A549 treated with dexamethasone at 1 μM for 4 hours (cell line): ENCODE measurements at places on chromosomes 2 and 18. TPM values are rescaled to one million over a fixed set of nuclear protein-coding genes. Genes with fewer than 3 reads are reported as not detected.

Gene RGPD4
- 0.02 to 0.07 TPM (median 0.04 TPM) in 5 replicates for total RNA-seq

Gene SCYGR4
- total RNA-seq, result not detected in 5 replicates

Gene ARID5A
- 2.7 to 4.2 TPM (median 3.7 TPM) in 5 replicates for total RNA-seq

Gene OSR1
- 8.3 to 12.3 TPM (median 9.5 TPM) in 5 replicates for total RNA-seq

Gene CHRND
- 0.07 to 0.09 TPM in 2 of 5 replicates, not detected in the others for total RNA-seq

Gene NAT8
- not detected in 5 replicates for total RNA-seq

Gene LYPD6
- total RNA-seq, result 0.02 to 0.22 TPM (median 0.05 TPM) in 5 replicates

Gene NPPC
- total RNA-seq, result 0.32 to 0.67 TPM (median 0.42 TPM) in 5 replicates

Gene SGO2
- total RNA-seq, result 11.1 to 16.8 TPM (median 14.6 TPM) in 5 replicates

Gene TTR
- 0.11 to 0.13 TPM in 2 of 5 replicates, not detected in the others for total RNA-seq

Gene PPIL3
- 21.2 to 25.8 TPM (median 24.3 TPM) in 5 replicates for total RNA-seq

Gene DSG1
- not detected in 5 replicates for total RNA-seq

Gene FAP
- total RNA-seq, result 0.08 TPM in 1 of 5 replicates, not detected in the others

Gene IL1A
- total RNA-seq, result 0.18 to 0.50 TPM (median 0.29 TPM) in 5 replicates

Gene MAP2
- 1.1 to 2.4 TPM (median 1.2 TPM) in 5 replicates for total RNA-seq

Gene C2orf92
- total RNA-seq, result 0.26 to 0.77 TPM (median 0.59 TPM) in 5 replicates

Gene KYNU
- 220 to 265 TPM (median 257 TPM) in 5 replicates for total RNA-seq

Gene IL36A
- total RNA-seq, result not detected in 5 replicates

Gene TTN
- total RNA-seq, result under 0.01 to 0.04 TPM (median 0.01 TPM) in 5 replicates

Gene DOK6
- not detected in 5 replicates for total RNA-seq

Gene DSG4
- not detected in 5 replicates for total RNA-seq

Gene DYNAP
- not detected in 5 replicates for total RNA-seq

Gene TTC27
- total RNA-seq, result 25.4 to 27.7 TPM (median 26.2 TPM) in 5 replicates

Gene NETO1
- 0.04 TPM in 1 of 5 replicates, not detected in the others for total RNA-seq

Gene TDRD15
- total RNA-seq, result not detected in 5 replicates

Gene CD8B2
- total RNA-seq, result not detected in 5 replicates

Gene G6PC2
- total RNA-seq, result not detected in 5 replicates

Gene SLC16A14
- total RNA-seq, result 0.66 to 1.3 TPM (median 0.86 TPM) in 5 replicates

Gene CFAP65
- 0.21 to 0.27 TPM (median 0.22 TPM) in 5 replicates for total RNA-seq

Gene CNGA3
- total RNA-seq, result 0.03 to 0.09 TPM (median 0.05 TPM) in 4 of 5 replicates, not detected in the other

Gene ASB18
- total RNA-seq, result not detected in 5 replicates

Gene HRH4
- total RNA-seq, result not detected in 5 replicates

Gene KCNG2
- not detected in 5 replicates for total RNA-seq

Gene SULT1C4
- total RNA-seq, result not detected in 5 replicates

Gene CNTNAP5
- not detected in 5 replicates for total RNA-seq
